ENCODE measurements at places on chromosomes 3 and 15.

GRCh38 chr3:144162042-144162441 is 190.4 kb downstream of the DIPK2A start:
- DNase-seq = no peak

GRCh38 chr3:172259726-172260248 is 188.5 kb downstream of the GHSR start:
- DNase-seq = no peak

GRCh38 chr3:45593708-45594601 is 596 bp upstream of the LIMD1 start:
- DNase-seq = peak; percentile 70

- no peak for DNase-seq
Measured at GRCh38 chr3:13976469-13976868, 96.6 kb upstream of the WNT7A start.

DNA sequence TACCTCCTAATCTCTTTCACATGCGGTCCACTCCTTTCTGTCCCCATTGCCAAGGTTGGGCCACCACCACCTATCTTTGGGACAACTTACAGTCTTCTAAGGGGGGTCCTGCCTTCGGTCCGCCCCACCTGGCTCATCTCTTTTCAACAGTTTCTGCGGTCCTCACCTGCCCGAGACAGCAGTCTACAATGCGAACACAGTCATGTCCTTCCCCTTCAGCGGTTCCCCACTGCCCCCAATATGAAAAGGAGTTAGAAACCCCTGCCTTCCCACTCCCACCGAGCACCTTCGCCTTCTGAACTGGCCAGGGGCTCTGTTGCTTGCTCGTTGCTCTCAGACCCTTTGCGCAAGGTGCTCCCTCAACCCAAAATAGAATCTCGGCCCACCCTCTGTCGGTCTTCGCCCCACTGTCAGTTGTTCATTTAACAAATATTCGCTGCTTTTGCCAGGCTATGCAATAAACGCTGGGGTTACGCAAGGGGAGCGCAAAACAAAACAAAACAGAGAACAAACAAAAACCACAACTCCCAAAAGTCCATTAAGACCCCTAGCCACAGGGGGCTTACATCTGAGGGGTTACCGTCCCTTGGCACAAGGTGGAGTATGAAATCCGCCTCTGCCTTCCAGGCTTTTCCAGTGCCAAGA is 611 bp upstream of the FANCI start:
- no peak for DNase-seq

DNA sequence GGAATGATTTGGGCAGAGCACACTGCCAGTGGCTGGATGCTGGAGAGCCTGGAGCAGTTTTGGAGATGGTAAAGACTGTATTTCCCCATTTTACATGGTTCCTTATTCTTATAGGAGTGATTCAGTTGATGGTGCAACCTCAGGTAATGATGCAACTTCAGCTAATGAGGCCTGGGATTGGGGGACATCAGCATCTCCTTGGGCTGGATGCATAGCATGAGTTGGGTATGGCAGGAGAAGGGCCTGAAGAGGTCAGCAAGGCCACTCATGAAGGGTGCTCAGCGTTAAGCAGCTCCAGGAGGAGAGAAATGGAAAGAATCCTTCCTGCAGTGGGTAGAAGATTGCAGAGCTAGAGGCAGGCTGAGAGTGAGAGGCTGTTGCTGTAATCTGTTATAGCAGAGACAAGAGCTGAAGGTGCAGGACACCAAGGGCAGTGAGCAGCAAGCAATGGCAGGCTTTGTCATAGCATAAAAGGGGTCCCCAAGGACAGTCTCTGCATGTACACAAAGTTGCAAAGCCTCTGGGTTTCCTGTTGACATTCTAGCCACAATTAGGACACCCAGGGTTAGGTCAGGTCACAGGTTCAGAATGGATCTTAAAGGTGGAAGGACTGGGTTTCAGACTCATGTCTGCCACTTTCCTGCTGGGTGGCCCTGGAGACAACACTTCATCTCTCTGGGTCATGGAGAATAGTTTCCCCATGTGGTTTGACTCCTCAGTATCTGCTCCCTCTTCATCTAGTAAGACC is 29.5 kb upstream of the SNRK start:
- no peak for DNase-seq

DNA sequence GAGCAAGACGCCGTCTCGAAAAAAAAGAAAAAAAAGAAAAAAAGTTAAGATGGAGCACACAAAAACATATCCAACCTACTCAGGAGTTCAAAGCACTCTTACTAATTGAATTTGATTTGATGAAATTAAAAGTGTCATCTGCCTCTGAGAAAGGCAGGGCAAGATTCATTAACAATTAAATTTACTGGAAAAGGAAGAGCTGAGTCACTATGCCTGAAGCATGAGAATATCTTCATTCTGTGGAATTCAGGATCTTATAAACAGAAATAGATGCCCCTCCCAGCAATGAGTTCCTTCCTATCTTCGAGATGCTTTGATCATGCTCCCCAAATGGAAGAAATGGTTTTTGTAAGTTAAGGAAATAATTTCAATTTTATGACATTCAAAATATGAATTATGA is 61.0 kb upstream of the ST3GAL6 start:
- no peak for DNase-seq

GRCh38 chr3:46934072-46934471 is 42.5 kb downstream of the CCDC12 start:
- DNase-seq = no peak

DNA sequence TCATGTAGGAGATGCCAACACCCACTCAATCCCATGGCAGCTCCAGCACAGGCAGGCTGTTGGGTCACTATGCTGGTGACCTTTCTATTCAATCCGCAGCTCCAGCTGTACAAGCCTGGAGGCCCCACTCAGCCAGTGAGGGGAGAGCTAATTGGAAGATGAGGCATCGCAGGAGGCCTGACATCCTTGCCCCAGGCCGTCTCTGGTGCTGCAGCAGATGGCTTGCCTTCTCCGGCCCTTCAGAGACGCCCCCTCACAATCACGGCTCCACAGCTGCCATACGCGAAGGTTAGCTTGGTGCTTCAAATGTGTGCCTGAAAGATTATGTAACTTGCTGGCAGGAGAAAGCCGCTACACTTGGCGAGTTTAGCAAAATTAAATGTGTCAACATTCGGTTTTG is 104.2 kb upstream of the CLSTN2 start:
- DNase-seq = no peak

GRCh38 chr3:117719316-117719926 is 1009.8 kb downstream of the TUSC7 start:
- DNase-seq = peak; percentile 1

DNA sequence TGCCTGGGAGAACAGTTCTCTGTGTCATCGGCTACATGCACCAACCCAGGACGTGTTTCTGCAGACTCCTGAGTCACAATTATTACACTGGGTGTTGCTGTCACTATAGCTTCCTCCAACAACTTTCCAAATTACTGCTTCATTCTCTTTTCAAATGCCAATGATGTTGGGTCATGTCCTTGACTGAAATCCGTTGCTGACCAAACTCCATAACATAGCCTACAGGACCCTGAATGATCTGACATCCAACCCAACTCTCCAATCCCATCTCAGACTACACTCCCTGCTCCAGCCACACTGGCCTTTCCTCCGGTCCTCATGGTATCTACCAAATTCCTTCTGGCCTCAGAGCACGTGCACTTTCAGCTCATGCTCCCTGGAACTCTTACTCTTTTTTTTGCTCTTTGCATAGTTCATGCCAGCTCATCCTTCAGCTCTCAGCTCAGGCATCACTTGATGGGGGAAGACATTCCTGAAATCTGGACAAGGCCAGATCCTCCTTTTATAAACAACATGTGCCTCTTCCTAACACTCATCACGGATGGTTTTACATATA is 108.8 kb upstream of the PTPRG start:
- DNase-seq = no peak

DNA sequence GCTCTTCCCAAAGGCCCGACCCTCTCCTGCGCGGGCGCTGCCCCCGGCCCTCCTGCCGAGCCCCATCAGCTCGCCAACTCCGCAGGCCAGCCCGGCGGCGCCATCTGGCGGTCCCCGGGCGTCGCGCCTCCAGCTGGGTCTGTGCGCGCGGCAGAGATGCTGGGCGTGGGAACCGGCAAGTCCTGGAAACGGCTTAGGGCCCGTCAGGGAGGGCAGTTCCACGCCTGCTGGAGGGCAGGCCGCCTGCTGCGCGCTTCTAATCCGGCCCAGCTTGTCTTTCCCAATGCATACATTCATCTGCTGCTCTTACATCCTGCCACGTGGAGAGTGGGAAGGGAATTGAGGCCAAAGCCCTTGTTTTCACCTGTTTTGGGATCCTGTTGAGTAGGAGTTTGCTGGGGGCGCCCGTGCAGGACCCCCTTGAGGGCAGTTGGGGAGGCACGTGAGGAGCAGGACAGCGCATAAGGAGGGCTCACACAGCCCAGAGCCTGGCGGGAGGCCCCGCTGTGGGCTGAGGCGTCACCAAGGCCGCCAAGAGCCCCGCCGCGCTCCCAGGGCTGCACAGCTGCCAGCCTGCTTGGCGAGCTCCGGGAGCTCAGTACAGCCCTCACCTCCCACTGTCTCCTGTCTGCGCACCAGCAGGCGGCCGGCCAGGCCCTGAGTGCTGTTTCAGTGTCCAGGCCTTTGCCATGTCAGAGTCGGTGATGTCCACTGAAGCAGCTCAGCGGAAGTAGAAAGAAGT is 165.6 kb downstream of the NSMCE3 start:
- peak; percentile 52 for DNase-seq

DNA sequence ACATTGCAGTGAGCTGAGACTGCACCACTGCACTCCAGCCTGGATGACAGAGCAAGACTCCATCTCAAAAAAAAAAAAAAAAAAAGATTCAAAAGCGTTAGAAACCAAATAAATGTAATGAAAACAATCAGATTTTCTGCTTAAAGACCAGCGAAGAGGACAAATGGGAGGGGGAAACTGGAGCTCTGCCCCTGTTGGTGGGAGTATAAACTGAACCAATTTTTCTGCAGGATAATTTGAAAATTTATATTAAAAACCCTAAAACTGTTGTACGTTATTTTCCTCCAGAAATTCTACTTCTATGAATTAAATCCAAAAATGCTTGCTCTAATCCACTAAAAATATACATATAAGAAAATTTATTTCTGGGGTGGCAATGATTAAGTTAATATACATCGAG is 25.3 kb upstream of the ZSCAN2 start:
- DNase-seq = no peak

- DNase-seq = no peak
Measured at GRCh38 chr3:174358252-174358651, 500.9 kb upstream of the NAALADL2 start.

DNA sequence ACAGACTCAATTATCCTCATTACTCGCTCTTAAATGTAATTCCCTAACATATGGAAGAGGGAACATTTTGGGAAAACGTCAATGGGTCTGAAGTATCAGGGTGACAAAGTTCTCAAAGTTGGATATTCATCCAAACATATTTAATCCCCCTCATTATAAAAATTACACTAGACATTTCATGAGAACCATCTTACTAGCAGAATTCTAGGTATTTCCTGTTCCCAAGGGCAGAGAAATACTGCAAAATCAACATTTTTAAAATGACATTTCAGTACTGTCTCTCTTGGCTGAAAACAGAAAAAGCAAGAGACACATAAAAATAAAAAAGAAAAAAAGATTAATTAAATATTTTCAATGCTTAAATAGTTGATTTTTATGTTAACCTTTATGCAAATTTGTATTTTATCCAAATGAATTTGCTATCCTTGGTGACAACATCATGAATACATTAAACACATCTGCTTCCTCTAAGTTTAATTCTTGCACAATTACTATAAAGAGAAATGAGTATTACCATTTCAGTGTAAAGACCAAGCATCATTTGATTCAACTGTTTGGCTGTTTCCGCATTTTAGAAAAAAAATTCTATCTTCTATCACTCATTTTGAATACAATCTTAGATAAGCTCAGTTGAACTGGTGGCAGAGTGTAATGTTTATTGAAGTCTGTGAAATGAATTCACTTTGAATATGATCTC is 114.8 kb upstream of the COL8A1 start:
- DNase-seq = no peak

DNA sequence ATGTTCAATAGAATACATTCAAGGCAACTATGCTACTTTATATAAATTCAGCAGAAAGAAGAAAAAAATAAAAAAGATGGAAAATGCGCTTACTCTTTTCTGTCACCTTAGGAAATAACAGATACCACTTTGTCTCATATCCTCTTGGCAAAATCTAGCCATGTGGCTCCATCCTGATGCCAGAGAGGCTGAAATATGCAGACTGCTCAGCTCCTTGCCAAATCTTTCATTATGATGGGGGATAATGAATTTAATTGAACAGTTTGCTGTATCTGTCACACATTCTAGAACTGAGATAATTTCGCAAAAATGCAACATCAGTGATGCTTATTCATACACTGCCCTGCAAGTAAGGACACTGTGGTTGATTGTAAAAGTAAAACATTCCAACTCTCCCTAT is 1081.5 kb downstream of the PLOD2 start:
- no peak for DNase-seq

Measured in CD4-positive, alpha-beta T cell treated with Interleukin-12 subunit alpha and Interleukin-12 subunit beta, for 1 hour (primary cell).